Vagina (tissue), 2 donors: ENCODE measurements at places on chromosomes 3 and 15. TPM values are rescaled to one million over a fixed set of nuclear protein-coding genes. Genes with fewer than 3 reads are reported as not detected.

GRCh38 chr3:147939839-147940238 is 530.7 kb downstream of the ZIC1 start:
- no peak overlapping the region for H3K4me3 ChIP-seq
- no peaks in the 10 kb centered on the region for H3K36me3 ChIP-seq
- H3K4me1 ChIP-seq, result no peaks in the 10 kb centered on the region
- no peak for DNase-seq
- no peaks in the 10 kb centered on the region for H3K27me3 ChIP-seq

- no peaks in the 10 kb centered on the region for H3K4me1 ChIP-seq
- H3K36me3 ChIP-seq, result no peaks in the 10 kb centered on the region
- DNase-seq, result no peak
- H3K4me3 ChIP-seq, result no peak overlapping the region
- no peak overlapping the region for H3K27ac ChIP-seq
Measured at GRCh38 chr15:72890043-72890442, 106.5 kb upstream of the ADPGK start.

- H3K36me3 ChIP-seq, result no peaks in the 10 kb centered on the region
- H3K27me3 ChIP-seq, result no peaks in the 10 kb centered on the region
- no peak for DNase-seq
Measured at GRCh38 chr15:69474846-69475455, 22.3 kb downstream of the RPLP1 start.

DNA sequence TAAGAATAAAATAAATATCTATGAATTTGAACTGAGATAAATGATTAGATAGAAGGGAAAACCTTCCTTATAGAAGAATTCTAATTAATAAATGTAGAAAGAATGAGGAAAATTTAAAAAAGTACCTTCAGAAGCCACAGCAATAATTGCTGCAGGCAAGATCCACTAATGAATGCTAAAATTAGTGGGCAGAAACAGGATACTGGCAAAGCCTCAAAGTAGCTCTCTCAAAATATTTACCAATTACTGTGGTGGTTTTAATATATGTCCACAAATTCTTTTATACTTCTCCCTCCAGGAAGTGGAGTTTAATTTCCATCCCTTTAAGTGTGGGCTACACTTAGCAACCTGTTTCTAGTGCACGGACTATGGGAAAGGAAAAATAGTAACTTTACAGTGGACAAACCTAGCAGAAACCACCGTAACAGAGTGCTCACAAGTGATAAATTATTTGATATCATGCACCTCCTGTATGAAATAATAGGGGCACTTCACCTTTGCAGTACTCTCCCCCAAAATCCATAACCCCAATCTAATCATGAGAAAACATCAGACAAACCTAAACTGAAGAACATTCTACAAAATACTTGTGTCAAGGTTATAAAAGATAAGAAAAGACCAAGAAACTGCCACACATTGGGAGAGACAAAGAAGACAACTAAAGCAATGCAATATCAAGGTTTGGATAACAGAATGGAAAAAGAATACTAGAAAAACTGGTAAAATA is 6.8 kb downstream of the PEAK1 start:
- no peak overlapping the region for H3K27ac ChIP-seq
- H3K36me3 ChIP-seq, result no peaks in the 10 kb centered on the region
- DNase-seq, result no peak
- no peaks in the 10 kb centered on the region for H3K27me3 ChIP-seq
- peaks cover 37% of the 10 kb centered on the region for H3K4me1 ChIP-seq
- H3K4me3 ChIP-seq, result no peak overlapping the region

- no peak overlapping the region for H3K4me3 ChIP-seq
- no peaks in the 10 kb centered on the region for H3K27me3 ChIP-seq
- H3K36me3 ChIP-seq, result no peaks in the 10 kb centered on the region
- H3K27ac ChIP-seq, result peak overlapping the region; percentile 27
Measured at GRCh38 chr3:197353001-197353866, 54.8 kb upstream of the DLG1 start.

DNA sequence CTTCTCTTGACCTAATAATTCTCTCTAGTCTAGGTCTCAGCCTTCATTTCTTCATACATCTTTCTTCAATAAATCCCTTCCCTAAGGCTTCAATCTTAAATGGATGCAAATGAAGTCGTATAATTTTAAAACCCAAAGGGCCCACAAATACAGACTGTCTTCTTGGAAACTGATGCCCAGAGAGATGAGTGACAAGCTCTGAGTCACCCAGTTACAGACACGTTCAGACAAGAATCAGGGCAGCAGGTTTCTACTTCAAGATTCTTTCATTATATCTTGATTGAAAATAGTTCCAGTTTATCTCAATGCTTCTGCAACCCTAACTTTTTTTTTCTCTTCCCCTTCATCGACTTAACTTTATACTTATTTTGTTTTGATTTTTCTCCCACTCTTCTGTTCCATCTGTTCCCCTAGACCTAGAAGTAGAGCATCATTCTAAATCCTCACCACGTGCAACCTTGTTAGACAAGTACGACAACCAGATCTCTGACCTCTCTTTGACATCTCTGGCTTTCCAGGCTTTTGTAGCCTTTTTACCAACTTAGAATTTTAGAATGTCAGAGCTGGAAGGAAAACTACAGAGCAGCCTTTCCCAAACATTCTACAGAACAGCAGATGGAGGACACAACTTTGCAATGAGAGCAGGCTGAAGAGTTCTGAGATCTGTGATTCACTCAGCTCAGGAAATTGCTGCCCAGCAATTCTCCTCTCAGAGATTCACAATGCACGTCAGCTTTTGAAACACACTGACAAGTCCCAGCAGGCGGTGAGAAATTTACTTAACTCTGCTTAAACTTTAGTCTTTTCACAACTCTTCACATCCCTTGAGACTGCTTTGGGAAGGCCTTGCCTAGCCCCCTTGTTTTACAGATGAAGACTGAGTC is 25.3 kb downstream of the NCEH1 start:
- no peak overlapping the region for H3K27ac ChIP-seq
- DNase-seq, result no peak
- no peaks in the 10 kb centered on the region for H3K27me3 ChIP-seq
- H3K36me3 ChIP-seq, result no peaks in the 10 kb centered on the region

DNA sequence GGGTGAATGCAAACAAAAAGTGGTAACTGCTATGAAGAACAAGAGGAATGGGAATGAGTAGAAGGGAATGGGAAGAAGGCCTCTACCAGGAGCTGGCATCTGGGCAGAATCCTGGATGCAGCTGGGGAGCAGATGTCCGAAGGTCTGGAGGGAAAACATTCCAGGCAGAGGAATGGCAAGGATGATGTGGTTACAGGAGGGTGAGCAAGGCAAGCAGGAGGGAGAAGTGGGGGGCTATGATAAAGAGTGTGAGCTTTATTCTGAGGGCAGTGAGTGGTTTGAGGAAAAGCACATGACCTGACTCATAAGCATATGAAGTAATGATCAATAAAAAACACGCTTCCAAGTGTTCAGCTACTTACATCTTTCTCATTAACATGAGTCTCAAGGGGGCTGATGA is 17.1 kb downstream of the SKIC8 start:
- no peak overlapping the region for H3K27ac ChIP-seq
- H3K4me1 ChIP-seq, result no peaks in the 10 kb centered on the region
- H3K4me3 ChIP-seq, result no peak overlapping the region
- no peaks in the 10 kb centered on the region for H3K27me3 ChIP-seq
- DNase-seq, result no peak

DNA sequence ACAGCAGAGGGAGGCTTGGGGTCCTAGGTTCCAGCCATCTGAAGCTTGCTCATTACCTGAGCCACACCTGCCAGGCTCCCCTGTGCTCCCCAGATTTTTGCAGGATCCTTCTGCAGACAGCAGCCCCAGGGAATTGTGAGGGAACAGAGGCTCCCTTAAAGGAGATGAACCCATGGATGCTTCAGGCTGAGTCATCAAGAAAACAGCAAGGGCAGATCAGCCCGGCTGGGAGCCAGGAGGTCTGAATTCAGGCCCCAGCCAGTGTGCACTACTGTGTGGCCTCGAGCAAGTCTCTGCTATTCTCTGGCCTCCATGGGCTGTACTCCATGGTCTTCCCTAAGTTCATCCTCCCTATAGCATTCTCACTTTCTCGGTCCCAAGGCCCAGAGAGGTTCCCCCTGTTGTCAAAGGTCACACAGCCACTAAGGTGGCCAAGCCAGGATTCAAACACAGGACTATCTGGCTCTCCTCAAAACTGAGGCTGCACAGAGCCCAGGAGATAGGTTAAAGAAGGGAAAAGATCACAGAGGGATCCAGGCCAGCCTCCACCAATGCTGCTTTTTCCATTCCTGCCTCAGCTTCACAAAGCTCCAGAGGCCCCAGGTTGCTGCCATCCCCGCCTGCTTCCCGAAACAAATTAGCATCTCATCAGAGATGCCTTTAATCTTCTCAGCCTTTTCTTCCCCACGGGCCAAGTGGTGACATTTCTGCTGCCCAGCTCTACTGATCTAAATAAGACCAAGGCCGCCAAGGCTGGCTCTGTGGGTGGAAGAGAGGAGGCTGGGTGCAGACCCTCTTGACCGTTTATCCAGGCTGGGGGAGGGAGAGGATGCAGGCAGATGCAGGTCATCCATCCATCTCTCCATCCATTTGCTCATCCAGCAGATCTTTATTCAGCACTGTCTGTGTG is 21.2 kb upstream of the GRIP2 start:
- H3K36me3 ChIP-seq, result no peaks in the 10 kb centered on the region
- no peaks in the 10 kb centered on the region for H3K27me3 ChIP-seq
- DNase-seq, result no peak
- no peak overlapping the region for H3K27ac ChIP-seq
- no peaks in the 10 kb centered on the region for H3K4me1 ChIP-seq

DNA sequence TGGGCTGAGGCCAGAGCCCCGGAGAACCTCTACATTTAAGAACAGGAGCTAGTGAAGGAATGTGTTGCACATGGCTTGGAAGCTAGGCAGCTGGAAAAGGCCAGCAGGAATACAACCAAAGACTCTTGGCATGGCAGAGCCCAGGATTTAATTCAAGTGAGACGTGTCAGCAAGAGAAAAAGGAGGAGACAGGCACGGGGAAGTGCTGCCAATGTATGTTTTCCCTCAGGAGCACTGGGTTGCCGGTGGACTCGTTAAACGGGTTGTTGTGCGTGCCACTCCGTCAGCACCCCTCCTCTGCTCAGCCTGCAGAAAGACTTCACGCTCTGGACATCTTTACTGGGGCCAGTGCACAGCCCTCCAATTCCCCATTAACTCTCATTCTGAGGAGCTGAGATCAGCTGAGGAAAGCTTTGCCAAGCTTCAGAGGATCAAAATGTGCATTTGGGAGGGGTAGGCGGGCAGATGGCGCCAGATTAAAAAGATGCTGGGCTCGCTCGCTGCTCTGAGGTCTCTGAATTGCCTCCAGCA is 103.7 kb downstream of the PDZRN3 start:
- no peaks in the 10 kb centered on the region for H3K27me3 ChIP-seq
- no peaks in the 10 kb centered on the region for H3K36me3 ChIP-seq
- no peak overlapping the region for H3K4me3 ChIP-seq
- peak overlapping the region; percentile 69 for H3K27ac ChIP-seq
- peaks cover 70% of the 10 kb centered on the region for H3K4me1 ChIP-seq

GRCh38 chr15:75452364-75452864 is 924 bp upstream of the SIN3A start:
- peak overlapping the region; percentile 74 for H3K4me3 ChIP-seq
- no peaks in the 10 kb centered on the region for H3K36me3 ChIP-seq
- peak overlapping the region; percentile 99 for H3K27ac ChIP-seq
- peaks cover 28% of the 10 kb centered on the region for H3K4me1 ChIP-seq
- H3K27me3 ChIP-seq, result no peaks in the 10 kb centered on the region

DNA sequence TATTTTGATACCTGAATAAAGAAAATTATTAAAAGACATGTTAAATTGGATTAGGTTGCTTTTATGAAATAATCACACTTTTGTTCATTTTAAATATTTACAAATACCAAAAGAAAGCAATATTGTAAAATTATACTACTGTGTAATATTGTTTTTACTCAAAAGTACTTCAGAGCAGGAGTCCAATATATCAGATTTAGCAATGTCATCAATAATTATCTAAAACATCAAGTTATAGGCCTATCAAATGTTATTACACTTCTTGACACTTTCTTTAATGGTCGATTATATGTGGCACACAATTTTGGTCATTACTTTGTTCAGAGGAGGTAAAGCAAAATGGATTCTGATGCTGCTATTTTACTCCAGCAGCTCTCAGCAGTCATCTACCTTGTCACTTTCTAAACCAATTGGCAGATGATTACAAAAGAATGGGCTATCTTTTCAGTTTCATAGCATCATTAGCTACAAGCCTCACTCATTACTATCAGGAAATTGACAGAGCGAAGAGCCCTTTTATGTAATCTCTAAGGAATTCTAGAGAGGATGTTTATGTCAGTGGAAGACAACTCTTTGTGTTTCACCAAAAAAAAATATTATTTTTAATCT is 318.6 kb downstream of the PLOD2 start:
- no peak overlapping the region for H3K27ac ChIP-seq
- no peaks in the 10 kb centered on the region for H3K4me1 ChIP-seq
- DNase-seq, result no peak
- no peaks in the 10 kb centered on the region for H3K27me3 ChIP-seq

DNA sequence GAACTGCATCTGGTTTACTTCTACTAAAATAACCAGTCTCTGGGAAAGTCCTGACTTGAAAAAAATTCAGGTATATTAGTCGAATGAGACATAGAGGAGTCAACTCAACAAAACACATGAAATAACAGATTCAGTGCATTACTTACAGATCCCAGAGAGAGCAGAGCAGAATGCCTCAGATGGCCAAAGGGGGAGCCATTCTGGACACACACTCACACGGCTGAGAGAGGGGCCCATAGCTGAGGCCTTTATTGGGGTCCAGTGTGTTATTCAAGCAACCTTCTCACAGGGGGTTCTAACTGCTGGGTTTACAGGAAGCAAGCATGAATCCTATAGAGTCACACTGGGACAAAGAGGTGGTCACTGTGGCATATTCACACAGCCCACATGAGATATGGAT is 135.1 kb upstream of the SNRPN start:
- no peak overlapping the region for H3K27ac ChIP-seq
- no peak overlapping the region for H3K4me3 ChIP-seq
- no peak for DNase-seq
- H3K36me3 ChIP-seq, result no peaks in the 10 kb centered on the region
- no peaks in the 10 kb centered on the region for H3K4me1 ChIP-seq

DNA sequence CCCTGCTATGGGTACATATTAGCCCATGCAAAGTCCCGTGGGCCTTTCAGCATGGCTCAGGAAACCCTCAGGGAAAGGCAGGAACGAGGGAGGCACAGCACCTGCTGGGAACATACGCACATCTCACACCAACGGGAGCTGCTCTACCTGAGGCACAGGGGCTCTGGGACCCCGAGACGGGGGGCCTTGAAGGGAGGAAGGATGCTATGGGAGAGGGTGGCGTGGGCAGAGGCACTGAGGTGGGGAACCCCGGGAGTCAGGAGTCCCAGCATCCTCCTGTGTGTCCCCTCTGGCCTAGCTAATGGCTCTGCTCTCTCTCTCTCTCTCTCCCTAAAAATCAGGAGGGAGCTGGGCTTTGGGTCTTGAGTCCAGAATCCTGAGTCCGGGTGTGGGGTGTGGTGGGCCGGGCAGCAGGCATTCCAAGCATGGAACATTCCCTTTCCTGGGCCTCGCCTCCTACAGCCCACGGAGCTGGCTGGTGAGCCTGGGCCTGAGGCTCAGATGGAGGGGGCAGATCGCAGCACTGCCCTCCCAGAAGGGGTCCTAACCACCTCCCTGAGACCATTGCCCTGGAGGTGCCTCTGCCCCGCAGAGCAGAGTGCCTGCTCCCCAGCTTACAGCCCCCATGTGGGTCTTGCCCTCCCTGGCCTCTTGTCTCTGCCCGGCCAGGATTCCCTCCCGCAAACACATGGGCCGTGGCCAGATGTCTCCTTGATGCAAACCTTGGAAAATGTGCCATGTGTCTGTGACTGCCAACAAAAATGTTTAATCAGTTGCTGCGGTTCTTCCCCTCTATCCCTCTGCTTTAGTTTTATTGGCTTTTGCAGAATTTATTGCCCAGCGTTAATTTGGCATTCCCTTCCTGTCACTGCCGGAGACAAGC is 101.6 kb downstream of the TMEM266 start:
- no peak overlapping the region for H3K4me3 ChIP-seq
- peaks cover 60% of the 10 kb centered on the region for H3K4me1 ChIP-seq
- H3K27me3 ChIP-seq, result no peaks in the 10 kb centered on the region
- no peaks in the 10 kb centered on the region for H3K36me3 ChIP-seq
- H3K27ac ChIP-seq, result peak overlapping the region; percentile 58

Gene PRSS50
- total RNA-seq, result not detected

Gene ALDH1A3
- total RNA-seq, result 62.9 TPM
